Hepatocyte (in vitro differentiated cells): ENCODE measurements at places on chromosomes 3 and 15.

GRCh38 chr3:160479376-160479775 lies 29.8 kb upstream of the TRIM59 start:
- no peak for DNase-seq

DNA sequence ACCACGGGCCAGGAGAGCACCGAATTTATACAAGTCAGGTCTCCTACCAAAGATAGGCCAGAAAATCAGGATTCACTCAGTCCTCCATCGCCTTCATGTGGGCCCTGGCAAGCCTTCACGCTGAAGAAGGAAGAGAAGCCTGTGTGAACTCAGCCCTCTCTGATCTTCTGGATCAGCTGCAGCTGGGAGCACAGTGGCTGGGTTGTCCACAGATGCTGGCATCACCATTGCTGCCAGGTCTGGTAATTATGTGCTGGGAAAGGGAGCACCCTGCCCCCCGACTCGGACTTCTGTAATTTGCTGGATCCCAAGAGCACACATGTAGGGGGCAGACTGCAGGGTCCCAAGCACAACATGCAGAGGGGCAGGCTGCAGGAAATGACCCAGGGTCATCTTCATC lies 12.4 kb upstream of the PDE8A start:
- DNase-seq: no peak

- DNase-seq: no peak
These were observed 159.5 kb upstream of the TBC1D5 start for GRCh38 chr3:17901893-17902292.

DNA sequence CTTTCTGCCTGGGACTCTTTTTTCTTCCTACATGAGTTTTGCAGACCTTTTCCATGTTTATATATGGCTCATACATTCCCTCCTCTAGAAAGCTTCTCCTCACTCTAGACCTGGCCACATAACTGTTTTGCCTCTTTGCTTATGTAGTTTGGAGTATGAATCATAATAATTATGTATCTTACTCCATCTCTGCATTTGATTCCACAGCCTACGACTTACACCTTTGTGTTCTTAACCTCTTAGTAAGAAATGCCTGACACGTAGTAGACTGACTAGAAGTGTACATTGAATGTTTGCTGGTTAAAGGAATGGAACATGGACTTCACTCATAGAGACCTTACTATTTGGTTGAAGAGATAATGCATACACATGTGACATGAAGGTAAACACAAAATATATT lies 56.4 kb downstream of the MBNL1 start:
- DNase-seq: no peak

- DNase-seq: peak; percentile 73
These were observed 2.9 kb downstream of the GNAT1 start for GRCh38 chr3:50194128-50194902.

DNA sequence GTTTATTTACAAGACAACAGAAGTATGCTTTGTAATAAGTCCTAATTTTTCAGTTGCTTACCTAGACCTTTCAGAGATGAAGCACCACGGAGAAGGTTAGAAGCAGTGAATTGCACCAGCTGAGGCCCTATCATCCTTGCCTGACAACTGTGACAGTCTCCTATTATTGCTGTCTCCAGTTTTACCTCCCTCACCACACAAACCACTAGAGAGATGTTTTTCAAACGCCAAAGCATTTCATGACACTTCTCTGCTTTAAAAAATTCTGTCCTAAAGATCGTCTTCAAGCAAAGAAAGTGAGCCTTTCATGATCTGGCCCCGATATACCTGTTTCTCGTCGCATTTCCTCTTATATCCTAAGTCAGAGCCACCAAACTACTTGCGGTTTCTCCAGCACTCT lies 72.3 kb upstream of the TSPAN3 start:
- no peak for DNase-seq

DNA sequence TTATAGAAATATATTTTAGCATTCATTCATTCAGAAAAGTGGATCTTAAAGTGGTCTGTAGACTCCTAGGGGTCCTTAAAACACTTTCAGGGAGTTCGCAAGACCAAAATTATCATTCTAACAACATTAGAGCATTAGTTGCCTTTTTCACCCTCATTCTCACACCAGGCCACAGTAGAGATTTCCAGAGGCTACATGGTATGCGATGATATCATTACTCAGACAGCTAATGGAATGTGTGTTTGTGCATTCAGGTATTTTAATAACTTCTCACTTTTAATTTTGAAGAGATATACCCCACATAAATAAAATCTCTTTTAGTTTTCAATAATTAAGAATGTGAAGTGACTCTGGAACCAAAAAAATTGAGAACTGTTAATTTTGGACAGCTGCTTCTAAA lies 206.9 kb downstream of the NSUN3 start:
- no peak for DNase-seq

DNA sequence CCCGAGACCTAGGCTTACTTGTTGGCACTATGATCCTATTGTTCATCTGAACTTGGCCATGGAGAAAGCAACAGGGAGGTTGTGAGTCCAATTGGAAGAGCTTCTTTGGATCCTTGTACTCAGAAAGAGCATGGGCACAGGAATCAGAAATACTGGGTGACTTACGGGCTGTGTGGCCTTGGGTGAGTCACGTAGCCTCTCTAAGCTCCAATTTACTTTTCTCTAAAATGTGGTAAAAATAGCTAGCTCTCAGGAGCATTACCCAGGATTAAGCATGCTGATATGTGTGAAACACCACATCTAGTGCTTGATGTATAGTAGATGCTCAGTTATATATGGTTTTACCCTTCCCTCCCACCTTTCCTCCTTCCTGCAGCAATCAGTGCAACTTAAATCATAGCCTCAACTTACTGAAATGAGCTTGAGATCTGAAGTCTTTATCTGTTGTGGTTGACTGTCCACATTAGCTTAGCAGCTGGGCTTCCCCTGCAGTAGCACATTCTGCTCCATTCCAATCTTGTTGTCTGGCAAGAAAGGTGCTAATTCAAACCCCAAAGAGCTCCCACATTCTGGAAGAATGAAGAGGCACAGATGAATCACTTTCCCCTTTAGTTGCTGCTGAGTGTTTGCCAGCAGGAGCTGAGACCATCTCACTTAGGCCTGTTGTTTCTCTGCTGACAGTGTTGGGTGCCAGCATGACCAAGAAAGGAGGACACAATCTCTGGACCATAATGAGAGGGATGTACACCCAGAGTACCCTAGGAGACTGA lies 299.1 kb upstream of the TRIM42 start:
- no peak for DNase-seq

DNA sequence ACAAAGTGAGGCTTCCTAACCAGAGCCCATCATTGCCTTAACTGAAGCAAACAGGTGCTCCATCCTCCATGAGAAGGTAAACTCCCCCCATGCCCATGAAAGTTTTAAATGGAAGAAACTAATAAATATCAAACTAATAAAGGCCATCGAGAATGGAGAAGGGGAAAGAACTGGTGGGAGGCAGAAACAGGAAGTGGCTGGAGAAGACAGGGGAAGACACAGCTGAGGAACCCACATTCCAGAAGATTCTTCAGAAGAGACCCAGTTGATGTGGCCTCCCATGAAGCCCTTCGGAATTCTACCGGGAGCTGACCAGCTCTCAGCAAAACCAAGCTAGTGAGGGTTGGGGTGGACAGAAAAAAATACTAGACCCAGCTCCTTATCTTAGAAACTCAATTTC lies 41.6 kb downstream of the SH3BP5 start:
- DNase-seq: no peak

GRCh38 chr3:11476735-11477144 lies 167.0 kb downstream of the VGLL4 start:
- DNase-seq: peak; percentile 30

- peak; percentile 38 for DNase-seq
These were observed 722 bp downstream of the RBMS3 start for GRCh38 chr3:29281344-29282241.

- no peak for DNase-seq
These were observed 226.2 kb upstream of the TP63 start for GRCh38 chr3:189404797-189405484.

DNA sequence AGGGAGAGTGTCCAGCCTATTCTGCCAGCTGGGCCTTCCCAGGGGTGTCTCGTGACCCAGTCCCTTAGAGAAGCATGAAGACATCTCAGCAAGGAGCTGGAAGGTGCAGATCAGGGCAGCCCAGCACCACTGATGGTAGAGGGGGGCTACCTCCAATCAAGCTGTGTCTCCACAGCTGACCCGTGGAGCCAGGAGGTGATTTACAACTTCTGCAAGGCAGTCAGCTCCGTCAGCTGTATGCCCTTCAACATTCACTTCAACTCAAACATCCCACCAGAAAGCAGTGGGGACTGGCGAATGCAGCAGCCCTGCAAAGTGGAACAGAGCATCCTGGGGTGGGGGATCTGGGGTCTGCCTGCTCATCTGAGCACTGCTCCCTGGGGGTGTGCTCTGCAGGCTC lies 32.6 kb upstream of the FRG2C start:
- DNase-seq: no peak
